Epithelial cell of esophagus (primary cell): ENCODE measurements at places on chromosomes 3 and 15.

DNA sequence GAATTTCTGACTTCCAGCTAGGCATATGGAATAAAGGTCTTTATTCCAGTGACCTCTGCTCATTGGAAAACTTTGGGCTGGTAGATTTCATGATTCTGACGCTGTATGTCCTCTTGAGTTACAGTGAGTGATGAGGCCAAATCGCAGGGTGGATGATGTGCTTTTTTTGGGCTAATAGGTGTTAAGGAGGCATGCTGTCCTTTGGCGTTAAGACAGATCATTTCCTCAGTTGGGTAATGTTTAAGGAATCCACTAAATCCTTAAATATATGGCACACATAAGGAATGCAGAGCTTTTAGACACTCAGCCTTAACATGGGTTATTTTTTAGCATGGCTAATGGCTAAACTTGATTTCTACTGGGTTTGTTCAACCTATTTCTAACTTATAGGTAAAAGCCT is 87.9 kb downstream of the LPP start:
- DNase-seq = no peak

DNA sequence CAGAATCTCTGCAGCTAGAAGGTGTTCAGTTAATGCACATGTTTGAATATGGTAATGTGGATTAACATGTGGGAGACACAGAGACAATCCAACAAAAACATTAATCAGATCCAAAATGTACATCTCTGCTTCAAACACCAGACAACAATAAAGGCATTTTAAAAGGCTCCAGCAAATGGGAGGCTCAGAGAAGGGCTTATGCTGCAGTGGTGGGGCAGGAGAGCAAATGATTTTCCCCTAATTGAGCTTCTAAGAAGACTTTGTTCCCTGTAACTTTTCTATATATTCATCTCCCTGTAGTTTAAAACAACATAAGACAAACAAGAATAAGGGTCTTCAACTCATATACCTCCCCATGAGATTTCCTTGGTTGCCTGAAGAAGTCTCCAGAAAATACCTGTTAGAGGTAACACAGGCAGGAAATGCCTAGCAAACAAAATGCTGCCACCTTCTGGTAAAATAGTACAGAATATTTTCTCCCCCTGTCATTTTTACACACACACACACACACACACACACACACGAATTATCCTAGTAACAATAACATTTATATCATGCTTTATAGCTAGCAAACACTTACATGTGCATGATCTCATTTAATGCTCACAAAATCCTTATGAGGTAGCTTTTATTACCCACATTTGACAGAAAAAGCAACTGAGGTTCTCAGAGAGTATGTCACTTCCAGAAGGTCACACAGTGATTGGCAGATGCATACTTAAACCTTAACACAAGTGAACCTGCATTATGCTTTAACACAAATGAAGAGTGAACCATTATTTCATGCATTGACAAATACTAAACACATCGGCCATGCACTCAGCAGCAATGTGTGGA is 123.4 kb upstream of the MB21D2 start:
- peak; percentile 70 for DNase-seq

- no peak for DNase-seq
These were observed 517 bp downstream of the TMA7 start for GRCh38 chr3:48440590-48440958.

DNA sequence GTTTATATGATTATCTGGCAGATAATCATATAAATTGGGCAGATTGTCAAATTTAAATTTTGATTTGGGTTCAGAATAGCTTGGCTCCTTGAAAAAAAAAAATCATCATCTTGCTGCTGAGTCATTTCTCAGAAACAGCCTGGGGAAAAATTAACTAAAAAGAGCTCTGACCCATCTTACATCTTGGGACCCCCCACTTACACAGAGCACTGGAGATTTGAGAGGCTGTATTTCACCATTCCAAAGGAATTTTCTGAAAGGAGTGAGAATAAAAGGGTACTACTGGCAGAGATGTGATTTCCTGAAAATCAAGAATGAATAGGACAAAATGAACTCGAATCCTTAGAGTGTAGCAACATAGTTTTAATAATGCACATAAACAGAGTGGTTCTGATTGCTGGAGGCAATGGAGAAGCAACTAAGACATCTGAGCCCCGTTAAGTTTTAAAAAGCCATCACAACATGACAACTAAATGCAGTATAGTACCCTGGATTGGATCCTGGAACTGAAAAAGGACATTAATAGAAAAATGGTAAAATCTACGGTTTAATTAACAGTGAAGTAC is 97.5 kb downstream of the RFTN1 start:
- no peak for DNase-seq

- DNase-seq = no peak
These were observed 276.5 kb upstream of the NECTIN3 start for GRCh38 chr3:110795163-110795562.

- DNase-seq = peak; percentile 81
These were observed 3.9 kb downstream of the HSPBAP1 start for GRCh38 chr3:122789585-122790273.

DNA sequence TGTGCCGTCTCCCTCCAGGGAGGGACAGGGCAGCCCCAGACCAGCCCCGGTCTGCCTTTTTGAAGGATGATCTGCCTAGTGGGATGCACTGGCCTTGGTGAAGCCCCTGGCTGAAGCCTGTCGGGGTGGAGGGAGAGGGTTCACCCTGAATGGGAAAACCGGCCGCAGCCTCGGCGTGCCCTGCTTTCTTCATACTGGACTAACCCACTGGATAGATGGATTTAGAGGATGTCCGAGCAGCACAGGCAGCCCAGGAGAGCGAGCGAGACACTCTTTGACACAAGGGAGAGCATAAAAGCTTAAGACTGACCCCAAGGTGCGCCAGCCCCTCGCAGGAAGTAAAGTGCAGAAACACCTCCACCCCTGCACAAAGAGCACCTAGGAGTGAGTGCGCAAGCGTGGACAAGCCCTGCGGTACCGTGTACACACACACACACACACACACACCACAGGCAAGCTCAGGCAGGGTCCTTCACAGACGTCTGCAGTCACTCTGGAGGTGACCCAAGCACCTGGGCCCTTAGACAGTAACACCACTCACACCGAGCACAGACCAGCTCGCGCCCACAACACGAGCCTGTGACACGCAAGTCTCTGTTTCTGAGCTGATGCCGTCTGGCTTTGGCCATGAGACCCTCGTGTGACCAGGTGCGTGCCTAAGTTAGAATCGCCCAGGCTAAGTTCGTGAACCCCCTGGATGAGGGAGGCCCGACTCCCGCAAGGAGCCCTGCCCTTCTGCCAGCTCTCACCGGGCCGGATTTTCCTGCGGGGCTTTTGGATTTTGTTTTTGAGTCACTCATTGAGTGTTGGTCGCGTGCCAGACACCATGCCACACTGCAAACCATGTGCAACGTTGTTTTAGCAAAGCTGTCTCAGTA is 11.3 kb downstream of the SEMA4B start:
- peak; percentile 89 for DNase-seq

GRCh38 chr3:122356402-122356801 is 26.6 kb downstream of the MIX23 start:
- DNase-seq = peak; percentile 74

- no peak for DNase-seq
These were observed 177.8 kb upstream of the CDIN1 start for GRCh38 chr15:36401586-36401966.

DNA sequence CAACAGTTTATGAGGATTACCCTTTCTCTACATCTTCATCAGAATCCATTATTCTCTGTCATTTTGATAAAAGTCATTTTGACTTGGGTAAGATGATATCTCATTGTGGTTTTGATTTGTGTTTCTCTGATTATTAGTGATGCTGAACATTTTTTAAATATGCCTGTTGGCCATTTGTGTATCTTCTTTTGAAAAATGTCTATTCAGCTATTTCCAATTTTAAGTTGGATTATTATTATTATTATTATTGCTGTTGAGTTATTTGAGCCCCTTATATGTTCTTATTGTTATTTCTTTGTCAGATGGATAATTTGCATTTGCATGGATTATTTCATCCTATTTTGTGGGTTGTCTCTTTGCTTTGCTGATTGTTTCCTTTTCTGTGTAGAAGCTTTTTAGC is 421.2 kb upstream of the LMCD1 start:
- no peak for DNase-seq

DNA sequence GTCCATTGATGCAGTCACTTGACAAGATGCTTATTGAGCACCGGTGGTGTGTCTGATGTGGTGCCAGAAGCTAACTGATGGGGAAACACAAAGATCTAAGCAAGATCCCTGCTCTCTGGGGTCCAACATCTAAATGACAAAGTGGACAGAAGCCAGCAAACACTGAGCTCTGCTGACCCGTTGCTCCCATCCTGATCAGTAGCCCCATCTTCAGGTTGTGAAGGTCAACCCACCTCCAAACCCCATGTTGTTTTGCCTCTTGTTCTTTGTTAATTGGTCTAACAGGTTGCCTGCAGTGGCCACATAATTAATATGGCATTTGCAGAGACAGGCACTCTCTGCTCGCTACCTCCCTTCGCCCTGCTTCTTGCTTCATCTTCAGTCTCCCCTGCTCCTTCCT is 21.5 kb upstream of the GLCE start:
- no peak for DNase-seq

- DNase-seq = peak; percentile 48
These were observed 36.8 kb upstream of the RFTN1 start for GRCh38 chr3:16550305-16550675.

- DNase-seq = peak; percentile 65
These were observed 1.8 kb upstream of the ZSCAN2 start for GRCh38 chr15:84598993-84599392.

- no peak for DNase-seq
These were observed 220.0 kb upstream of the GRM7 start for GRCh38 chr3:6640907-6641306.

DNA sequence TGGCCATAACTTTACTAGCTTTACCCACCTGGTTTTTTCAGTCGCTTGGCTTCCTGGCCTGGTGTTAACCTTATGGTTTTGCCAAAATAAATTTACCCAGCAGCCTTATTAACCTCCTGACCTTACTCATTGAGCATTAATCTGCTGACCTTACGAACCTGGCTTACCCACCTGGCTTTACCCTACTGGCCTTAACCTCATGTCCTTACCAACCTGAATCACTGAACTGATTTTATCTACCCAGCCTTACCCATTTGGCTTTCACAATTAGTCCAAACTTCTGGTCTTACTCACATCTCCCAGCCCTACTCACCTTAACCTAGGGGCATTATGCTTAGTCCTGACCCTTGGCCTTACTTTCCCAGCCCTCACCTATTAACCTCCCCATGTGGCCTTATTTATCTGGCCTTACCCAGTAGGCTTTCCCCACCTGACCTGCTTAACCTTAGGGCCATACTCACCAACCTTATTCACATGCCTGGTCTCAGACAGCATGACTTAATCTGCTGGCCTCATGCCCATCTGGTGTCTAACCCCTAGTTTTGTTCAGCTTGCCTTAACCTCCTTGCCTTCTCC is 93.4 kb downstream of the IL12A start:
- DNase-seq = no peak

DNA sequence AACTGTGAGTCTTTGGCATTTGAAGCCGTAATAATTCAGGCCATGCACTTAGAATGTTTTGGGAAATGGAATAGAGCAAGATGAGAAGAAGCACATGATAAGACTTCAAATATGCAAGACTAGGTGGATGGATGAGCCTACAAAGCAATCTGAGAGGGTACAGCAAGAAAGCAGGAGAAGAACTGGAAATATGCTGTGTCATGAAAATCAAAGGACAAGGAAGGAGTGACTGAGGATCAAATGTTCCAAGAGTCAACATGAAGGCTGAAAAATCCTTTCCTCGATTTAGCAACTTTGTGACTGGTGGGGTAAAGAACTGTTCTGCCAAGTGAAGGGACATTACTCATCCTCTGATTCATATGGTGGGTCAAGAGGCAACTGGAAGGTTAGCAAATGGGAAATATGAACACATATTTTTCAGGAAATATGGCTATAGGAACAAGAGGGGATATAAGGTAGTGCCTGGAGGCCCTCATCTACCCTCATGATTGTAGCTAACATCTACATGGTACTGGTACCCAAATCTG is 803.7 kb upstream of the ARRDC4 start:
- peak; percentile 2 for DNase-seq

- DNase-seq = no peak
These were observed 132.5 kb downstream of the CMSS1 start for GRCh38 chr3:99949956-99950670.

DNA sequence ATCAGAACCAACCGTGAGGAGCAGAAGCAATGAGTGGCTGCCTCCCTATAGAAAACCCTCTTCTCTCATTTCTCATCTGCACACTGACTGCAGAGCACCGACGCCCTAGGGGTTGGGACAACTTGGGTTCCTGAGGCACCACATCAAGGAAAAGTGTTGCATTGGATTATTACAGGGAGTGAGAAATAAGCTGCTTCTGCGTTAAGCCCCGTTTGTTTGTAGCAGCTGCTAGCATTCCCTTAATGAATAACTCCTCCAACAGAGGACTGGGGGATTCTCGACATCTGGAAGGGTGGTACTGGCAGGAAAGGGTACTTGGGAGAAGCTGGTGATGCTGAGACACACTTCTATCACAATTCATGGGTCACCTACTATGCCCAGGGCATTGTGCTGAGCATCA is 25.3 kb upstream of the AGBL1 start:
- no peak for DNase-seq

GRCh38 chr3:65785065-65785645 is 253.6 kb downstream of the MAGI1 start:
- peak; percentile 68 for DNase-seq

GRCh38 chr3:132569153-132569552 is 27.9 kb upstream of the ACKR4 start:
- no peak for DNase-seq

DNA sequence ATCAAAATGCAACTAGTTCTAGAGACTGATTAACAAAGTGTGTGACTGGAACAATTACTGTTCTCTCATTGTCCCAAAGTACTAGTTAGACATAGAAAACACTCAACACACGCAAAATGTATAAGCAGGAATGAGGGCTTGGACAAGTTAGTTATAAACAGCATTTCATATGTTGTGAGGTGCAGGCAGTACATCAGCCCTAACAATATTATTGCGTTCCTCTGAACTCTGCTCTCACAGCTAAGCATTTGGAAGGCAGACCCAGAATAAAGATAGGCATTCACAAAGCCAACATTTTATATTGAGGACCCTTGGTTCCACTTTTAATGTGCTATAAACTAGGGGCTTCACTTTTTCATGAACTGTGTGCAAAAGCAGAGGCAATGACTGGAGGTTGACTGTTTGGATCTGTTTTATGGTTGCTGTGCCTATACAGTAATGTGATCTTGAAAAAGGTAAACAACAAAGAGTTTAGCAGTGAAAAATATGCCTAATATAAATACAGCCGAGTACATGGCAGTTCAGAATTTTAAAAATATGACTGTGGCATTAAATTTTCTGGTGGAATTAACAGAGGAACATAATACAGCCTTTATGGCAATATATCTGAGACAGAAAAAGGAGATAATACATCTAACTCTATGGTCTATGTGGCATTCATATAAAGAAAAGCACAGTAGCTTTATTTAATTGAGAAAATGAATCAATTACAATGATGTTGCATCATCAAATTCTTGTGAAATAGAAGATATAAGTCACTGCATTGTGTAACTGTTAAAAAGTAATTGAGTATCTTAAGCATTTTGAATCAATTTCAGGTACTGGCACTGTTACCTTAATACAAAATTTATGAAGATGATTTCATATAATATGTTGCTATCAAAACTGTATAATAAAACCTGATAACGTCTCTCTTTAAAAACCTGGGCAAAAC is 80.0 kb upstream of the SKOR1 start:
- DNase-seq = peak; percentile 64

GRCh38 chr3:163779396-163780344 is 1298.6 kb downstream of the SI start:
- DNase-seq = no peak
